GM20000 (cell line): ENCODE measurements at places on chromosomes 6 and 20.
A peak's percentile ranks its signal among the peaks of the same experiment; 100 is the strongest.

DNA sequence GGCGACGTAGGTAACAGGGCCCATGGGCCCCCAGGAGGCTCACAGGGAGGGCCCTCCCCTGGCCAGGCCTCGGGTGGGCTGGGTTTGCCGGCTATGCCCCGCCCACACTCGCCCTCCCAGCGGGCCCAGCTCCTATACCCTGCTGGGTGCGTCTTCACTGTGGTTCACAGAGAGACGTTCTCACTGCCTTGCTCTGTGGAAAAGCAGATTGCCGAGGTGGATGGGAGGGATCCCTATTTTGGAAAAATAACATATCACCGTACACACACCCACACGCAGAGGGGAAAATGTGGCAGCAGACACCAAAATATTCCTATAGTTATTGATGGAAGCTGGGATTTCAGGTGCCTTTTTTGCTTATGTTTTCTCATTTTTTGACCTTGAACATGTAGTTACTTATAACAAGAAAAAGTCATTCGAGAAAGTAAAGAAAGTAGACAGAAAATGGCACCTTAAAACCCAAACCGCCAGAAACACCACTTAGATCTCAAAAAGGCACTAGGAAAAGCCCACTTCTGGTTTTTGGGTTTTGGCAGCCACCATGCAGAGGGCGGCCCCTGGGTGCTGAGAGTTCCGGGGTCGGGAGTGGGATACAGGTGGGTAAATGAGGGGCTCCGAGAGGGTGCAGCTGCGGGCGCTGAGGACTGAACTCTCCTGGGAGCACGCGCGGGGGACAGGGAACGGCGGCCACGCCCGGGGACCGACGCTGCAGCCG is 49.4 kb downstream of the TMEM242 start:
- DNase-seq, result peak; percentile 82

DNA sequence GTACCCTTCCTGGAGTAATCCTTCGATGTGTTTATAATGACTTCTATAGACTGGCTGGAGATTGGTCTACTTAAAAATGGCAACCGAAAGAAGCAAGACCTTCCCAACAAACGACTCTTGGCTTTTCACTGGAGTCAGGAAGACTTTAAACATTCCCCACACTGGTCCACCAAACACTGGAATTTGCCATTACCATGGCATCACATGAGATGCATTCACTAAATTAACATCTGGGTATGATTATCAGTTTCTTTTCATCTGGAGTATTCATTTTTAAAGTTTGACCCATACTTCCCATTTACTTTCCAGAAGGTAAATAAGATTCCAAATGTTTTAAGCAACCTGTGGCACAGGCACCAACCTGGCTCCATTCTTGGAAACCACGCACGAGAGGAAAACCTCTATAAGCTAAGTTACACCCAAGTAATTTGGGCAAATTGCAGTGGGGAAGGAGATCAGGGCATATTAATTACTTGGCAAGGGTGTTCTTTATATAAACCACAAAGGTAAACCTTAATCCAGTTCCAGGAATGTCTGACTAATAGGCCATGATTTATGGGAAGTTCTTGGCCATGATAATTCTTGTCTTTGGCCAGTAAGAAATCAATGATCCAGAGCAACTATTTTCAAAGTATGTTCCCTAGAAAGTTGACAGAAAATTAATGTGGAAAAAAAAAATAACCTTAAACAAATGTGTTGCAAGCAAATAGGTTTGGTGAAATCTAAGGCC is 190.0 kb upstream of the COL21A1 start:
- no peak for DNase-seq

- no peak for DNase-seq
Observed at GRCh38 chr6:53130569-53131290, 17.9 kb downstream of the GCM1 start.

- no peak for DNase-seq
Observed at GRCh38 chr6:81801489-81801888, 49.0 kb upstream of the TENT5A start.

DNA sequence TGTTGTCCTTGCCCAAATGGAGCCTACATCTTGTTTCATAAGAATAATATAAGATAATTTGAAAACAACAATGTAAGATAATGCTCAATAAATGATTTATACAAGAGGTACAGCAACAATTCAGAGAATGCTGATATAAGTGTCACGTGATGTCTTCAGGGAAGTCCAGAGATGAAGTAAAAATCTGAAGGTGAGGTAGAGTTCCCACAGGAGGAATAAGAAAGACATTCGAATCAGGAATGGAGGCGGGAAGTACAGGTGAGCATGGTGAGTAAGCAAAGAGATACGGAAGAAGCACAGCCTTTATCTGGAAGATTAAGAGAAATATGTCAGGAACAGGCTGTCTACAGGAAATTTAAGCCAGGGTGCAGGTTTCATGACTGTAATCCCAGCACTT is 165.9 kb upstream of the MARCKS start:
- no peak for DNase-seq

- DNase-seq, result peak; percentile 87
Observed at GRCh38 chr20:48620507-48621375, 207.1 kb downstream of the PREX1 start.

DNA sequence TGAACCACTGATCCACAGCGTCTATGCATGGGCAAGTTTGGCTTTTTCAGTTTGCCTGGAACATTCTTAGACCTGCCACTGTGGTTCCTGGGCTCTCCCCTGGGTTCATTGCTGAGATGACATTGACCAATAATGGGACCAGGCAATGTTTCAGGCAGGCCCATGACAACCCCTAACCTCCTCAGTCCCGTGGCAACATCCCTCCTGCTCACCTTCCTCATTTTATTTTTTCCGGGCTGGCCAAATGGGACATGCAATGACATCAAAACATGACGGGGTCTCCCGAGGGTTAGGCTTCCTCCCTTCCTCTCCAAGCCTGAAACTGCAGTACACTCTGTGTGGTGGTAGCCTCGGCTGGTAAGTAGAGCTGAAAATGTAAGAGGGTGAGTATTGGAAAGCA is 234.0 kb upstream of the RREB1 start:
- no peak for DNase-seq

- no peak for DNase-seq
Observed at GRCh38 chr6:54440549-54440948, 132.3 kb downstream of the TINAG start.

GRCh38 chr6:11731423-11731822 is 47.2 kb downstream of the ADTRP start:
- DNase-seq, result no peak

DNA sequence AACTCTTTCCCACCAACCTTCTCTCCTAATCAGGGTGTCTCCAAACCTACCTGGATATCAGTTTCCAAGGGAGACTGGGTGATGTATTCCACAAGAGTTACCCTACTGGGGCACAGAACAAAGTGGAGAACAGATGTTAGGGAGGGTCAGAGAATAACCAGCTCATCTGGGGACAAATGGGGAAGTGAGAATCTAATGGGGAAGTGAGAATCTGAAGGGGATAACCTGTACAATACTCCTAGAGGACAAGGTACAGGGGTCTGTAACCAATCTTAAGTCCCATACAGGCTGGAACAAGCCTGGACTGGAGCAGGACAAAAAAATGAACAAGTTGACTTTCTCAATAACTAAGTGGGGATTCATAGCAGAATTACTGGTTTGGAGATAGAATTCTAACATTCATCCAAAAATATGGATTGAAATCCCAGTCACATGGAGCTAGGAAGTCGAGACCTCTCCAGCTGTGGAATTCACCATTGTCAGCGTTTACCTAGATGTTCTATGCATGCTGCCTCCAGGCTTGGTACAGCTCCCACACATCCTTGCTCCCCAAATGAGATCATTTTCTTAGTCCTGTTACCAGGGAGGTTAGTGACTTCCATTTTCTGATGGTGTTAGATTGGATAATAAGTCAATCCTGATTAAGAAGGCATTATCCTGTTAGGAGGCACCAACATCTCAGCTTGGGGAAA is 214.8 kb upstream of the MOCS1 start:
- DNase-seq, result peak; percentile 74

GRCh38 chr20:24672886-24673677 is 203.7 kb downstream of the SYNDIG1 start:
- DNase-seq, result no peak

- no peak for DNase-seq
Observed at GRCh38 chr20:56429502-56429901, 17.4 kb downstream of the CASS4 start.

DNA sequence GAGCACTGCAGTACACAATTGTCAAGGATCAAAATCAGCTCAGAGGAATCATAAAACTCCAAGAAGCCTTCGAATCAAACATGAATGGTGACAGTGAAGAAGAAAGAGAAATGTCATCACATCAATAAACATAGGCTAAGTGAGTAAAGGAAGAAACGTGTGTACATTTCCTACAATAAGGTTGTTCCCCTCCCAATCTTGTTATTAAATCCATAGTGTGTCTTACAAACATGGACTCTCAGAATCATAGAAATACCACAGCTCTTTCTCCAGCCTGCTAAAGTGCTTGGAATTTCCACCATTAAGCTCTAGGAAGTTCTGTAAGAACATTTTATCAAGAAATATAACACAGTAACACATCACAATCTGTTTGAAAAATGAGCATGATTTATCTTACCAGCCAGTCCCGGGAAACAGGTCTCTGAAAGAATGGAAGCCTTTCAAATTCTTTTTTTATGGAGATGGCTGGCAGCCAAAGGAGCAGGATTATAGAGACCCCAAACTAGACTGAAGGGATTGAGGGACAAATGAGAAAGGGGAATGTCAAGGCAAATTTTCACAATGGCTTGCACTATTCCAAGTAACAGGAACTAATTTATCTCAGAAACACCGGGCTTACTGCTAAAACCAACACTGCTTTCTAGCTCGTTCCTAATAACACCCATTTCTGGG is 4.5 kb upstream of the TNFAIP3 start:
- no peak for DNase-seq
